Ovary (tissue), 10 donors: ENCODE measurements at places on chromosomes 12 and 14. TPM values are rescaled to one million over a fixed set of nuclear protein-coding genes. Genes with fewer than 3 reads are reported as not detected.

The FOXG1 gene
- 0.15 TPM for total RNA-seq

The ACOT4 gene
- 0.33 TPM for total RNA-seq

The CPNE8 gene
- 9.3 TPM for total RNA-seq

The MAP1LC3B2 gene
- total RNA-seq: 9.9 TPM

The IL22 gene
- total RNA-seq: not detected

The MYL2 gene
- total RNA-seq: not detected

The FITM1 gene
- total RNA-seq: not detected

The A2M gene
- 426 TPM for total RNA-seq

The BCL2L14 gene
- not detected for total RNA-seq

The ALDH2 gene
- total RNA-seq: 46.7 TPM

The KLHDC1 gene
- 21.0 TPM for total RNA-seq

The TRMT5 gene
- total RNA-seq: 19.2 TPM

The PRKD1 gene
- 11.3 TPM for total RNA-seq

The MTHFD1 gene
- total RNA-seq: 77.6 TPM

The KLRB1 gene
- total RNA-seq: not detected

The DCAF11 gene
- total RNA-seq: 45.3 TPM

The NINJ2 gene
- 0.48 TPM for total RNA-seq

The TOMM20L gene
- total RNA-seq: 0.92 TPM

The RNASE3 gene
- total RNA-seq: not detected

The HOXC5 gene
- 6.9 TPM for total RNA-seq

The P2RX2 gene
- not detected for total RNA-seq

The TMEM229B gene
- 2.6 TPM for total RNA-seq

The RASAL1 gene
- total RNA-seq: 1.3 TPM

The CABP1 gene
- 0.89 TPM for total RNA-seq

The SLC6A15 gene
- 0.82 TPM for total RNA-seq

The SAMD15 gene
- total RNA-seq: 2.2 TPM

The SMARCD1 gene
- 50.7 TPM for total RNA-seq

The LRTM2 gene
- not detected for total RNA-seq

The FGF23 gene
- not detected for total RNA-seq

The CLEC1B gene
- total RNA-seq: not detected

The KRAS gene
- total RNA-seq: 20.4 TPM

The TAS2R7 gene
- total RNA-seq: not detected

The HOXC11 gene
- total RNA-seq: not detected

The TAS2R14 gene
- 3.4 TPM for total RNA-seq

The ADCY6 gene
- total RNA-seq: 26.9 TPM

The NYNRIN gene
- total RNA-seq: 65.8 TPM

The GLT1D1 gene
- total RNA-seq: 0.61 TPM

The HOTAIR gene
- 0.24 TPM for total RNA-seq

The EMP1 gene
- total RNA-seq: 64.1 TPM

The TRIM9 gene
- total RNA-seq: 1.7 TPM

The SLC6A13 gene
- total RNA-seq: 6.1 TPM

The PTCSC3 gene
- not detected for total RNA-seq

The PLEKHD1 gene
- total RNA-seq: 0.08 TPM

The NELL2 gene
- 114 TPM for total RNA-seq
